Keratinocyte (primary cell): ENCODE measurements at places on chromosomes 6 and 20. TPM values are rescaled to one million over a fixed set of nuclear protein-coding genes. Genes with fewer than 3 reads are reported as not detected.

DNA sequence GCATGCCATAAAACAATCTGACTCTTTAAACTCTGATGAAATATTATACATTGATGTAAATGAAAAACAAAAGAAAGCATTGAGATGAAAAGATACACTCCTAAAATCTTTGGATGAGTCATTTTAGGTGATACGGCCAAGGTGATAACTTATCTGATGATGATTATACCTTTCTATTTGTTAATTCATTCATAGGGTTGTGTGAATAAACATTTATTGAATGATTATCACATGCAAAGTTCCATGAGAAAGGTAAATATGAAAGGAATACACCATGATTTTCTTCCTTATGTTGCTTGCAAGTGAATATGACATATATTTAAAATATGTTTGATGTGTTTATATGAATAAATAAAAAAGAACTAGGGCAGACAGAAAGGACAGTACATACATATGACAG, 15.4 kb upstream of the HIVEP1 start:
- no peaks in the 10 kb centered on the region for H3K4me1 ChIP-seq
- H3K36me3 ChIP-seq: no peaks in the 10 kb centered on the region
- no peaks in the 10 kb centered on the region for H3K27me3 ChIP-seq

DNA sequence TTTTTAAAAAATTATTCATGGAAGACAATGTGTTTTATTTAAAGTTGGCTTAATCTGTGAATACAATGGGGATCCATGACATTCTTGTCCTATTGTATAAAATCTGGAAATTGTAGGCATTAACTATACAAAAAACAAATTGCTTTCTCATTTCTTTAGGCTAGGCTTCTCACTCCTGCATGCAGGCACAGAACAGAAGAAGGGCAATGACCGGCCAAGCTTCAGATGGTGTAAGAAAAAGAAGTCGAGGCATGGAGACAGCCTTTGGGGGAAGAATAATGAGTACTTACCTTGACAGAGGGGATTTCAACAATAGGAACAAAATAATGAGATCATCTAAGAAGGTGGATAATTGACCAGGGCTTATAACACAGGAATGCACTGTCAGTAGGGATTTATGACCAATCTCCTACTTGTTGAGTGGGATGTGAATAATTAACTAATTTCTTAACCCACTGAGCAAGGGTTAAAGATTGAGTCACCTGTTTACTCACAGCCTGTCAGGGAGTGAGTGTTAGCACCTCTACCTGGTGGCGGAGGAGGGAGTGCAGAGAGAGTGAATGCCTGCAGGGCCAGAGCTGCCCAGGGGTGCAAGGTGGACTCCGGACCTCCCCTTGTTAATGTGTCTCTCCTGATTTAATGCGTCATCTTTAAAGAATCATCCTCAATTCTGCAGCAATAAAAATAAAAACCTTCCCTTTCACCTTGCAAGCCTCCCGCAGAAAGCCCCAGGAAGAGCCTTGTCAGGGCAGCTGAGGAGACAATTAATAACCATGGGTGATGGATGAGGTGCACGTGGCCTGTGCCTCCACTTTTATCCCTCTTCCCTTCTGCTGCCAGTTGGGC, 3.9 kb downstream of the SLC22A2 start:
- no peaks in the 10 kb centered on the region for H3K27me3 ChIP-seq
- no peaks in the 10 kb centered on the region for H3K36me3 ChIP-seq
- peak; percentile 89 for DNase-seq
- H3K4me1 ChIP-seq: peaks cover 21% of the 10 kb centered on the region
- no peak overlapping the region for H3K27ac ChIP-seq

DNA sequence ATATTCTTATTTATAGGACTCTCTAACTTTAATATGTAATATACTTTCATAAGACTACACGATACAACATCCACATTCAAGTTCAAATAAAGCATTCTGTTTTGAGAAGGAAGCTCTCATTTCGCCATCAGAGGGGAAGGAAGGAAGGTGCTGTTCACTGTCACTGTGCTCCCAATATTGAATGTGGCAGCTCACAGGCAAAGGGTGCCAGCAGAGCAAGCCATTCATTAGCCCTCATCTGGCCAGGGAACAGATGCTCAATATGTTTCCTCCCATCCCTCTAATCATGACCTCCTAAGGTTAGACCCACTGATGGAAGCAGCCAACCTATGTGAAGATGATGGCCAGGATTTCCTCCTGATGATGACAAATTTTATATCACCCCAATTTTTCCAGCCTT, 154.4 kb downstream of the DST start:
- no peak for DNase-seq
- peaks cover 8% of the 10 kb centered on the region for H3K4me1 ChIP-seq
- H3K36me3 ChIP-seq: peaks cover 10% of the 10 kb centered on the region
- no peak overlapping the region for H3K4me3 ChIP-seq
- H3K27ac ChIP-seq: no peak overlapping the region

DNA sequence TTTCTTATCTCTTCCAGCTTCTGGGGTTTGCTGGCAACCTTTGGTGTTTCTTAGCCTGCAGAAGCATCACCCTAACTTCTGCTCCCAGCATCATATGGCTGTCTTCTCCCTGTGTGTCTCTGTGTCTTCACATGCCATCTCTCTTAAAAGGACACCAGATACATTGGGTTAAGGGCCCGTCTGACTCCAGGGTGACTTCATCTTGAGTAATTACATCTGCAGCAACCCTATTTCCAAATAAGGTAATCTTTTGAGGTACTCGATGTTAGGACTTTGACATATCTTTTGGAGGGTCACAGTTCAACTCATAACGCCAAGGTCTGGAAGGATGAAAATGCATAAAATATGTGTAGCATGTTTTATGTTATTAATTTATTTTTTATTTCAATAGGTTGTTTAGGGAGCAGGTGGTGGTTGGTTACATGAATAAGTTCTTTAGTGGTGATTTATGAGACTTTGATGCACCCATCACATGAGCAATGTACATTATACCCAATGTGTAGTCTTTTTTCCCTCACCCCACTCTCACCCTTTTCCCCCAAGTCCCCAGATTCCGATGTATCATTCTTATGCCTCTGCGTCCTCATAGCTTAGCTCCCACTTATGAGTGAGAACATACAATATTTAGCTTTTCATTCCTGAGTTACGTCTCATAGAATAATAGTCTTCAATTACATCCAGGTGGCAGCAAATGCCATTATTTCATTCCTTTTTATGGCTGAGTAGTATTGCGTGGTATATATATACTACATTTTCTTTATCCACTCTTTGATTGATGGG, 131.1 kb downstream of the TBXT start:
- DNase-seq: no peak
- no peaks in the 10 kb centered on the region for H3K36me3 ChIP-seq
- no peak overlapping the region for H3K4me3 ChIP-seq
- H3K4me1 ChIP-seq: no peaks in the 10 kb centered on the region
- no peaks in the 10 kb centered on the region for H3K27me3 ChIP-seq
- no peak overlapping the region for H3K27ac ChIP-seq

- no peaks in the 10 kb centered on the region for H3K36me3 ChIP-seq
- no peaks in the 10 kb centered on the region for H3K27me3 ChIP-seq
- no peak for DNase-seq
- no peak overlapping the region for H3K27ac ChIP-seq
These were observed 16.3 kb upstream of the FAM8A1 start for GRCh38 chr6:17583811-17584210.

DNA sequence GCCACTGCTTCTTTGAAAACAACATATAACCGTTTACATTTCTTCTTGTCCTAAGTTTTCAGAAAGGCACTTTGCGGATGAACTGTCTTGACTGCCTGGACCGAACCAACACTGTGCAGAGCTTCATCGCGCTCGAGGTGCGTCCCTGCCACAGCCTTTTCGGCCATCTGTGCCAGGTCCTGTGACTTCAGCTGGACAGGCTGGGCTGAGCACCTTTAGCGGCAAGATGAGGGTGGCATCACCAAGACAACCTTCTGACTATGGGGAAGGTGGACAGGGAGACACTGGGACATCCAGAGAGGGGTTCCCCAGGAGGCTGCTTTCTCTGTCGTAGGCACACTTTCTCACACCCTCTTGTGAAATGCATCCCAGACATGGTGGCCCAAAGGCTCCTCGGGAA, 82.1 kb downstream of the SYNJ2 start:
- DNase-seq: no peak
- no peak overlapping the region for H3K27ac ChIP-seq
- no peak overlapping the region for H3K4me3 ChIP-seq
- H3K27me3 ChIP-seq: no peaks in the 10 kb centered on the region

DNA sequence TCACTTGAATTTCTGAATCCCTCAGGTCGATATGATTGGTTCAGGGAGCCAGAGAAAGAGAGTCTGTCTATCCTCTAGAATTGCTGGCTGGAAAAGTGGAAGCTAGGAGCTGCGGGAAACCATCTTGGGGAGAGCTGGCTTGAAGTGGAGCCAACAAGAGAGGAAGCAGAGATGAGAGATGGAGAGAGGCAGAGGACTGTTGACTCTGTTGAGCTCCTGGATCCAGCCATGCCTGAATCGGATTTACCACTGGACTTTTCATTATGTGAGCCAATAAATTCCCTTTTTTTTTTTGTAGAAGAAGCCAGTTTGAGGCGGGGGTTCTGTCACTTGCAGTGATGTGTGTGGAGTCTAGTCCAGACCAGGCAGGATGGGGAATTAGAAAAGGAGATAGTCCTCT, 13.9 kb upstream of the SLC9A8 start:
- H3K27me3 ChIP-seq: no peaks in the 10 kb centered on the region
- peaks cover 7% of the 10 kb centered on the region for H3K4me1 ChIP-seq

DNA sequence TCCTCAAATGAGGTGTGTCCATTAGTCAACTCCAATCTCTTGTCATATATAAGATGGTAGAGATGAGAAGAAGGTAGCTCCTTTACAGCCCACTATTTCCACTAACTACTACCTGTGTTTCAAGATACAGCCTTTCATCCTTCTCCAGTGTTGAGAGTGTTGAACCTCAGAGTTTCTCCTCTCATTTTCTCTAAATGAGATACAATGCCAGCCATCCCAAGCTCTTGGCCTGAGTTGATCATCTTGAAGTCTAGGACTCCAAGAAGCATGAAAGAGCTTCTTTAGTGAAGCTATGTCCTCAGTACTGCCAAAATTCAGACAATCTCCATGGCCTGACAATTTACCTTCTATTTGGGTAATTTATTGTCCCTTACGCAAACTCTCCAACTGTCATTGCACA, 548 bp upstream of the HLA-DRA start:
- DNase-seq: no peak
- H3K4me1 ChIP-seq: no peaks in the 10 kb centered on the region
- no peak overlapping the region for H3K4me3 ChIP-seq
- no peak overlapping the region for H3K27ac ChIP-seq

- DNase-seq: no peak
- no peak overlapping the region for H3K27ac ChIP-seq
- H3K36me3 ChIP-seq: no peaks in the 10 kb centered on the region
- H3K4me1 ChIP-seq: no peaks in the 10 kb centered on the region
- H3K4me3 ChIP-seq: no peak overlapping the region
- no peaks in the 10 kb centered on the region for H3K27me3 ChIP-seq
These were observed 176.8 kb downstream of the CD83 start for GRCh38 chr6:14294270-14294951.

DNA sequence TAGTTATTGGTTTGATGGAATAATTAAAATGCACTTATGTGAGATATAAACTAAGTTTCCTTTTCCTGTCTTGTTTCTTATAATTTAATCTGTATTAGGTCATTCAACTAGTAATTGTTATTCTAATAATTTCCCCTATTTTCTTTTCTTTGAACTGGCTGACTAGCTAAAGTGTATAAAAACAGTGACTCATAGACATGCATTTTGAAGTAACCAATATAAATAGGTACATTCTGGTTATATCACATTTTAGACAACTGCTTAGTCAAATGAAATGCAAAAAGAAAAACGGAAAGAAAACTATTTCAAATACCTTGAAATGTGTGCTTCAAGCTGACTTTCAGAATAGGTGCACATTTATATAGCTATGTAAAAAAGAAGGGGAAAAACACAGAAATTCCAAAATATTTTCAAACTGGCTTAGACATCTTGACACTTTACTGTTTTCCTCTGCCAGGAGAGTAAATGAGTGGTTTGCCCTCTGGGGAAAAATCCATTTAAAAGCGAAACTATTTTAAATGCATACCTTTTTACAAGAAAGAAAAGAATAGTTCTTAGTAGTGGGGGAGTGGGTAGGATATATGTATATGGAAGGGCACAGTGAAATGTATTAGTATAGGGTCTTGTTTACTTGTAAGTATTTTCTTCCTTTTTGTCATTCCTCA, 28.3 kb downstream of the KCNQ5 start:
- H3K27me3 ChIP-seq: no peaks in the 10 kb centered on the region
- H3K4me3 ChIP-seq: no peak overlapping the region
- no peak for DNase-seq
- H3K4me1 ChIP-seq: peaks cover 33% of the 10 kb centered on the region
- H3K36me3 ChIP-seq: no peaks in the 10 kb centered on the region

GRCh38 chr6:152204591-152204990, 397.1 kb downstream of the ESR1 start:
- no peaks in the 10 kb centered on the region for H3K27me3 ChIP-seq
- no peaks in the 10 kb centered on the region for H3K36me3 ChIP-seq
- no peak overlapping the region for H3K27ac ChIP-seq
- H3K4me3 ChIP-seq: no peak overlapping the region

DNA sequence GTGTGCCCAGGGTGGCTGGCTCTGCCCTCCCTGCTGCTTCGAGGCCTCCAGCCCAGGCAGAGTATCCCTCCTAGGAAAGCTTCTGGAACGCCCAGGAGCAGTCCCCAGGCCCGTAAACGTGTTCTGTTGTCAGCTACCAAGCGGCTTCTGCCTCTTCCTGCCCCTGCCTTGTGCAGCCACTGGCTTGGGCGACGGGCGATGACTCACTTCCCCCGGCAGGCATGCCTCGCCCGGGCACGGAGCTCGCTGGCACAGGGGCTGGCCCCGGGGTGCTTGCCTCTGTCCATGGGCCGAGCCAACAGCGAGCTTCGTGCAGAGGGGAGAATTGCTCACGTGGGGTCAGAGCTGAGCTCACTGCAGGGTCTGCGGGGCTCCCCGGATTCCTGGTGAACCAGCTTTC, 86.7 kb upstream of the THBS2 start:
- no peaks in the 10 kb centered on the region for H3K27me3 ChIP-seq
- H3K4me1 ChIP-seq: peaks cover 61% of the 10 kb centered on the region
- no peaks in the 10 kb centered on the region for H3K36me3 ChIP-seq
- H3K27ac ChIP-seq: peak overlapping the region; percentile 45

- H3K4me1 ChIP-seq: no peaks in the 10 kb centered on the region
- no peak overlapping the region for H3K4me3 ChIP-seq
- no peaks in the 10 kb centered on the region for H3K36me3 ChIP-seq
- no peak overlapping the region for H3K27ac ChIP-seq
These were observed 868 bp downstream of the MC3R start for GRCh38 chr20:56249244-56249955.

- no peak overlapping the region for H3K4me3 ChIP-seq
- H3K36me3 ChIP-seq: no peaks in the 10 kb centered on the region
- no peak for DNase-seq
These were observed 23.5 kb downstream of the RUNX2 start for GRCh38 chr6:45351667-45352066.

- DNase-seq: no peak
- H3K27me3 ChIP-seq: no peaks in the 10 kb centered on the region
- H3K27ac ChIP-seq: no peak overlapping the region
These were observed 159.2 kb downstream of the ATXN1 start for GRCh38 chr6:16602035-16602434.

Gene ZKSCAN4
- polyA plus RNA-seq: 2.6 to 3.5 TPM (median 2.9 TPM) in 3 replicates

Gene ADGRF4
- 21.4 to 41.8 TPM (median 30.2 TPM) in 3 replicates for polyA plus RNA-seq

Gene POM121L2
- 0.01 TPM in 1 of 3 replicates, not detected in the others for polyA plus RNA-seq

Gene NKAIN4
- polyA plus RNA-seq: not detected in 3 replicates

Gene GHRH
- not detected in 3 replicates for polyA plus RNA-seq

Gene OR2H2
- polyA plus RNA-seq: not detected in 3 replicates

Gene OPRL1
- 0.25 to 0.54 TPM (median 0.32 TPM) in 3 replicates for polyA plus RNA-seq

Gene WFDC2
- polyA plus RNA-seq: 0.44 TPM in 1 of 3 replicates, not detected in the others

Gene CPNE5
- polyA plus RNA-seq: 0.02 to 0.09 TPM (median 0.05 TPM) in 3 replicates

Gene PSORS1C2
- polyA plus RNA-seq: not detected in 3 replicates

Gene TMEM244
- polyA plus RNA-seq: 0.12 TPM in 1 of 3 replicates, not detected in the others
